ENCODE measurements at places on chromosomes 2 and 18. TPM values are rescaled to one million over a fixed set of nuclear protein-coding genes. Genes with fewer than 3 reads are reported as not detected.

Gene CHAC2
- total RNA-seq: 1.4 TPM

Gene IL1F10
- total RNA-seq: not detected

Gene ERBB4
- 32.8 TPM for total RNA-seq

Gene HOXD4
- 1.2 TPM for total RNA-seq

Gene FAM161A
- total RNA-seq: 1.8 TPM

Gene MAPK4
- total RNA-seq: 10.6 TPM

Gene DYSF
- 5.9 TPM for total RNA-seq

DNA sequence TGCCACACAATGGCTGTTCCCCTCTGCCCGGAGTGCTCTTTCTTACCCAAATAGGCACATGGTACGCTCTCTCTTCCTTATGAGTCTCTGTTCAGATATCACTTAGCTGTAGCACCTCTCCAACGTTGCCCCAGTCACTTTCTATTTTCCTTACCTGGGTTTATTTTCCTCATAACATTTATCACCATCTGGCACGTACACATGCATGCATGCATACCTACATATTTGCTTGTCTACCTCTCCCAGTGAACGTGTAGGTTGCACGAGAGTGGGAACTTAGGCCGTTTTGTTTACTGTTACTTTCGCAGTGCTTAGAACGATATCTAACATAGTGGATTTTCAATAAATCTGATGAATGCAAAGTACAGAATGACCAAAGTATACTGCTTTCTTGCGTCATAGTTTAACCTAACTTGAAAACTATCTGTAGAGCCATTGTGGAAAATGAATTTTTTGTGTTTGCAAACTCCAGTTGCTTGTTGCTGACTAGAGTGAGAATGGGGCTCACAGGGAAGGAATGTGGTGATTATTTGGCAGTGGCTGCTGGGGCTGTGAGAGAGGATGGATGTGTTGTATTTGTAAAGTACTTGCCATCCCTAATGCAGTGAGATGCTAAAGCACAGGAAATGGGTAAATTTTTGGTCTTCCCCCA, 47.1 kb downstream of the ACSL3 start:
- no peaks in the 10 kb centered on the region for H3K27me3 ChIP-seq
- H3K36me3 ChIP-seq: no peaks in the 10 kb centered on the region
- H3K27ac ChIP-seq: no peak overlapping the region
- no peaks in the 10 kb centered on the region for H3K4me1 ChIP-seq
- no peak for DNase-seq
- no peak overlapping the region for H3K4me3 ChIP-seq

DNA sequence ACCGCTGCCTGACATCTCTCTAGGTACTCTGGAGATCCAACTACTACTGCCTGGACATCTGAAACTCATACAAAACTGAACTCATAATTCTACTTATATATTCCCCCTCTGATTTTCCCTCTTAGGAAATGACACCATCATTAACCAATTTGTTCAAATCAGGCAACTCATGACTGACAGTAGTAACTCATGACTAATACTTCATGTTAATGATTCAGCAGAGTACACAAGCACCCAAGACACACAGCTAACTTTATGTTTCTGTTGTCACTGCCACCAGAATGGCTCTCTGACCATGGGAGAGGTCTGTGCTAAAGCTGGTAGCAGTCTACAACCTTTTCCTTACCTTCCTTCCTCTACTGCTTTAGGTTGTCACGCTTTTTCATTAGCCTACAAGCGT, 91.1 kb downstream of the ITSN2 start:
- H3K27ac ChIP-seq: no peak overlapping the region
- no peak overlapping the region for H3K4me3 ChIP-seq
- H3K36me3 ChIP-seq: no peaks in the 10 kb centered on the region
- DNase-seq: no peak

DNA sequence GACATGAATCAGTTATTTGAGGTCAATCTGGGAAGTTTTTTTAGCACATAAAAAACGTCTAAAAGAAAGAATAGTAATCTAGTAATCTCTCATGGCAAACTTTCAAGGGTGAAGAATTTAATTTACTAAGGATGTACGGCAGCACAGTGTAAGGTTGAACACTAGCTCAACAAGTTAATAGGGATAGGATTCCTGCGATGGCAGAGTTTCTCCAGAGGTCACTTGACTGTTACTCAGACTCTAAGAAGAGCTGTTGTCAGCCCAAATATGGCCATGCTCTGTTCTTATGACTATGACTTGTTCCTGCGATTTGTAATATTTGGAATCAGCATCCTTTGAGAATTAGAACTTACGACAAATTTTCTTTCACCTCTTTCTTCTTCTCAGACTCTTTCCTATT, 553.3 kb upstream of the TNP1 start:
- no peaks in the 10 kb centered on the region for H3K27me3 ChIP-seq
- DNase-seq: no peak
- no peaks in the 10 kb centered on the region for H3K36me3 ChIP-seq
- no peaks in the 10 kb centered on the region for H3K4me1 ChIP-seq
- H3K27ac ChIP-seq: peak overlapping the region; percentile 52

- no peak overlapping the region for H3K4me3 ChIP-seq
- no peaks in the 10 kb centered on the region for H3K36me3 ChIP-seq
- no peaks in the 10 kb centered on the region for H3K4me1 ChIP-seq
These were observed 54.6 kb downstream of the ANKRD44 start for GRCh38 chr2:197256021-197256420.

- H3K4me3 ChIP-seq: no peak overlapping the region
- H3K4me1 ChIP-seq: no peaks in the 10 kb centered on the region
- H3K27me3 ChIP-seq: no peaks in the 10 kb centered on the region
- no peaks in the 10 kb centered on the region for H3K36me3 ChIP-seq
- no peak overlapping the region for H3K27ac ChIP-seq
- no peak for DNase-seq
These were observed 68.3 kb upstream of the SESTD1 start for GRCh38 chr2:179332903-179333302.

- no peaks in the 10 kb centered on the region for H3K36me3 ChIP-seq
- no peaks in the 10 kb centered on the region for H3K27me3 ChIP-seq
- no peak for DNase-seq
- no peak overlapping the region for H3K27ac ChIP-seq
- H3K4me1 ChIP-seq: no peaks in the 10 kb centered on the region
- no peak overlapping the region for H3K4me3 ChIP-seq
These were observed 161.3 kb upstream of the HNRNPA3 start for GRCh38 chr2:177051278-177051677.

DNA sequence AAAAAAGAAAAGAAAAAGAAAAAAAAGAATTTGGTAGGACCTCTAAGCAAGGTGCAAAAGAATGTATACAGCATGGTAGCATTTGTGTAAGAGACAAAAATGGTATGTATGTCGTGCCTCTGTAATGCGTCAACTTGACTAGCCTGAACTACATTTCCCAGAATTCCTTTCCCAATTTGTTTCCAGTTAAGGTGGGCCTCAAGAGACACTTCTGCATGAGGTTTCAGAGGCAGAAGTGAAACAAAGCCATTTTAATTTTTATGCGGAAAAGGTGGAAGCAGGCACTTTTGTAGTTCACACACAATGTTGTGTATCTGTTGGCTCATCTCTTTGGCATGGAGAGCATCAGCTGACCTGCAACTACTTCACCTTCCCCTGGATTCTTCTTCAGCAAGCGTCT, 56.5 kb upstream of the PAPOLG start:
- H3K4me3 ChIP-seq: no peak overlapping the region
- H3K27me3 ChIP-seq: no peaks in the 10 kb centered on the region
- no peaks in the 10 kb centered on the region for H3K4me1 ChIP-seq
- DNase-seq: no peak
- no peaks in the 10 kb centered on the region for H3K36me3 ChIP-seq
- H3K27ac ChIP-seq: no peak overlapping the region

- no peak for DNase-seq
- no peak overlapping the region for H3K27ac ChIP-seq
- H3K36me3 ChIP-seq: no peaks in the 10 kb centered on the region
- no peak overlapping the region for H3K4me3 ChIP-seq
These were observed 837.4 kb upstream of the ID2 start for GRCh38 chr2:7844414-7844965.

GRCh38 chr2:174048243-174048642, 83.1 kb upstream of the SP3 start:
- no peaks in the 10 kb centered on the region for H3K36me3 ChIP-seq
- H3K27ac ChIP-seq: no peak overlapping the region
- no peak for DNase-seq

DNA sequence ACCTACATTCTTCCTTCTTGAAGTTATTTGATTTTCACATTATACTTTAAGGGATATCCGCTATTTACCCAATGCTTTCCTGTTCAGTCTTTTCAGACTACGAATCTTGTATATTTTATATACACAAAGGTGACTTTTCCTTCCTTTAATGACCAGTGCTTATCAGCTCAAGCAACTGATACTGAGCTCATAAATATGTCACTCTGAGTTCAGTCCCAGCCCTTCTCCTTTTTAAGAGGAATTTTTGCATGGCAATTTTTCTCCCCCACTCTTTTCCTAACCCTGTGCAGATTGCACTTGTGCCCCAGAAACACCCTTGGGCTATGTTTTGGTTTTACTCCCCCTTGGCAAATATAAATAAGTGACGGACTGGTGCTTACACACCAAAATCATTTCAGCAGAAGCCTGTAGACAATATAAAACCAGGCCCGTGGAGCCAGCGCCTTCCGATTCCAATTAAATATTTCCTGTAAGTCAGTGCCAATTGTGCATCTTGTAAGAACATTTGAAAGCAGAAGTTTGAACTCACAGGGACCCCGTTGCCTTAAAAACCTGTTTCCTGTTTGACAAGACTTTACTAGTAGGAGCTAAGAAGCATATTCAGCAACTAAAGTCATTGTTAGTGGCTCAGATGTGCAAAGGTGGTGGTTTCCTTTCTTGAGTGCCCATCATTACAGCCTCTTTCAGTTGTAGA, 66.3 kb upstream of the GATA6 start:
- no peak overlapping the region for H3K27ac ChIP-seq
- H3K4me3 ChIP-seq: no peak overlapping the region
- no peak for DNase-seq
- no peaks in the 10 kb centered on the region for H3K4me1 ChIP-seq

DNA sequence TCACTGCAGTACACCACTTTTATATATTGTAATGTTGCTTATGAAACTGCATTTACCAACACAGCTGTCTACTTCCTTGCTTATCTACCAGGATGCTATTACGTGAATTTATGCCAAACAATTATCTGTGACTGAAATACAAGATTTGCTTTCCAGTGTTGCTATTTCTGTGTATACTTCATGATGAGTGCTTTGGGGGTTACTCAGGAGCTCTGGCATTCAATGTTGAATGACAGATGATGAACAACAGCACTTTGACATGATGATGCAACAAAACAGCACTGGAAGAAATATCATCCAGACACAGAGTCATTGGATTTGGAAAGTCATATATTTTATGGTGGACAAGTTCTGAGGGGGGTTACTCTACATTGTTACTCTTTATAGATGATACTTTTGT, 125.8 kb downstream of the NETO1 start:
- H3K4me1 ChIP-seq: no peaks in the 10 kb centered on the region
- no peaks in the 10 kb centered on the region for H3K27me3 ChIP-seq
- no peak for DNase-seq

GRCh38 chr18:51039138-51040112, 9.4 kb downstream of the SMAD4 start:
- no peak overlapping the region for H3K4me3 ChIP-seq
- no peaks in the 10 kb centered on the region for H3K27me3 ChIP-seq
- no peaks in the 10 kb centered on the region for H3K36me3 ChIP-seq
- DNase-seq: no peak
- no peak overlapping the region for H3K27ac ChIP-seq

- H3K4me1 ChIP-seq: no peaks in the 10 kb centered on the region
- H3K36me3 ChIP-seq: no peaks in the 10 kb centered on the region
- no peak overlapping the region for H3K27ac ChIP-seq
These were observed 114.5 kb downstream of the LOXHD1 start for GRCh38 chr18:46542545-46542944.

DNA sequence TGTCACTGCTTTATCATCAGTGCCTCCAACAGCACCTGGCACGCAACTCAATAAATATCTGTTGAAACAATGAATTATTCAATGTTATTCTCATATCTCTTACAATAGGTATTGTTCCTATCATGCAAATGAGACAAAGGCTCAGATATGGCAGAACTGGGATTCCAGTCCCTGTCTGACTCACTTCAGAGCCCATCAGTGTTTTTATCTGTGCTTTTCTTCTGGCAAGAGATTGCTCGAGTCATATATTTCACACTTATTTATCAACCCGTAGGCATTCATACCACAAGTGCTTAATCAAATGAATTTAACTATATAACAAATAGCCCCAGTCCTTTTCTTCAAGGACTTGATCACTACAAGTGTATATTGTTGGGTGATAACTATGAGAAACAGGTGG, 76.4 kb upstream of the TSPYL6 start:
- no peak overlapping the region for H3K27ac ChIP-seq
- no peak overlapping the region for H3K4me3 ChIP-seq
- no peaks in the 10 kb centered on the region for H3K36me3 ChIP-seq
- no peaks in the 10 kb centered on the region for H3K27me3 ChIP-seq
- no peak for DNase-seq
- no peaks in the 10 kb centered on the region for H3K4me1 ChIP-seq

GRCh38 chr2:181262782-181263181, 194.4 kb upstream of the ITGA4 start:
- H3K4me1 ChIP-seq: no peaks in the 10 kb centered on the region
- no peak for DNase-seq
- no peaks in the 10 kb centered on the region for H3K27me3 ChIP-seq
- H3K4me3 ChIP-seq: no peak overlapping the region

- no peak overlapping the region for H3K4me3 ChIP-seq
- DNase-seq: peak; percentile 55
- H3K4me1 ChIP-seq: no peaks in the 10 kb centered on the region
- no peaks in the 10 kb centered on the region for H3K27me3 ChIP-seq
- no peaks in the 10 kb centered on the region for H3K36me3 ChIP-seq
- H3K27ac ChIP-seq: no peak overlapping the region
These were observed 50.5 kb downstream of the IMPA2 start for GRCh38 chr18:12031846-12032245.

GRCh38 chr2:40304340-40304739, 147.6 kb downstream of the SLC8A1 start:
- H3K27ac ChIP-seq: no peak overlapping the region
- no peak for DNase-seq
- H3K4me1 ChIP-seq: no peaks in the 10 kb centered on the region
- H3K36me3 ChIP-seq: no peaks in the 10 kb centered on the region
- no peak overlapping the region for H3K4me3 ChIP-seq
- H3K27me3 ChIP-seq: no peaks in the 10 kb centered on the region

GRCh38 chr2:9169349-9170107, 37.1 kb upstream of the ASAP2 start:
- no peaks in the 10 kb centered on the region for H3K36me3 ChIP-seq
- H3K27me3 ChIP-seq: no peaks in the 10 kb centered on the region
- H3K27ac ChIP-seq: no peak overlapping the region

- H3K4me3 ChIP-seq: no peak overlapping the region
- no peaks in the 10 kb centered on the region for H3K36me3 ChIP-seq
- H3K27me3 ChIP-seq: no peaks in the 10 kb centered on the region
- H3K4me1 ChIP-seq: no peaks in the 10 kb centered on the region
- DNase-seq: no peak
These were observed 3.0 kb downstream of the PLEK start for GRCh38 chr2:68367953-68368653.

DNA sequence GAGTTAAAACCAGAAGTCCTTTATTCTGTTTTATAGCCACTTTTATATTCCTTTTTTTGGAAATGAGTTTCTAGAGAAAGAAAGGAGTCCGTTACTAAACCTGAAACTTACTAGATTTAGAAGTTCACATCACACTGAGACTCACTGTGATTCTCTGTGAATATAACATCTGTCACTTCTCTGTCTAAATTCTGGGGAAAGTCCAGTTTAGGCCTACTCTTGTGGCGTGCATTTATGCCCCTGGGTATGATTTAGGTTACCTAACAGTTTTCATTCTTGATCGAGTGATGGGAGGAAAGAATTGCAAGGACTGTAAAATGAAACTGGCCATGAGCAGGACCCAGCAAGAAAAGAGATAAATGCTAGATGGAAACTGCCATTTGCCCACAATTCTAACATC, 449.6 kb downstream of the SPAG16 start:
- no peak for DNase-seq
- no peaks in the 10 kb centered on the region for H3K4me1 ChIP-seq
- H3K27ac ChIP-seq: no peak overlapping the region
- no peaks in the 10 kb centered on the region for H3K27me3 ChIP-seq
- no peaks in the 10 kb centered on the region for H3K36me3 ChIP-seq

All from prostate gland (tissue), 2 donors.